ENCODE measurements at places on chromosomes 1 and 21.

GRCh38 chr21:15293240-15293639 is 228.4 kb upstream of the NRIP1 start:
- DNase-seq, result no peak

DNA sequence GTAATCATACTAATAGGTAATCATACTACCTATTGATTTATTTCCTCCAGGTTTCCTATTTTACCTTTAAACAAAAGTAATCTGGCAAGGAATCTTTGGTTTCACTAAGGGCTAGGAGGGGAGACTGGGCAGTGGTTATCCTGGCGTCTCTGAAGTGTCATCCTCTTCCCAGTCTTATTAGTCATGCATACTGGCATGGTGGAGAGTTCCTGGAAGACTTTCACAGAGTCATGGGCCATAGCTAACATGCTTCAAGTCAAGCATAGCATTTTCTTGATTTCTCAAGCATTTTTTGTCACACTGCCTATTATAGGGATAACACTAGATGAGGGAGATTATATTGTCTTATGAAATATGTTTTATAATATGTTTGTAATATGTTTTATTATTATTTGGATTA is 64.0 kb upstream of the ASB17 start:
- no peak for DNase-seq

DNA sequence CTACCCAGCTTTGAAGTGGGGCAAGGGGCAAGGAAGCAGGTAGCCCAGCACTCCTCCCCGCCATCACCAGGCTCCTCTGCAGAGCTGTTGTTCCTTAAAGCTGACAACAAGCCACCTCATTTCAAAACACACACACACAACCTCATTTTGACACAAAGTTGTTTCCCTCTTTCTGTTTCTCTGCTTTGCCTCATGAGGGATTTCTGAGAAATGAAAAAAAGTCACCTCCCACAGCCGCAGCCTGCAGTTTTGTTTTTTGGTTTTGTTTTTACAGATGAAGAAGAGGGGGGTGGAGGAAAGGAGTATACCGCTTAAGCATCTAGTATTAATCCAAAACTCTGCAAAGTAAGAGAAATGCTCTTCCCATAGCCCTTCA is 12.1 kb downstream of the MCL1 start:
- no peak for DNase-seq

DNA sequence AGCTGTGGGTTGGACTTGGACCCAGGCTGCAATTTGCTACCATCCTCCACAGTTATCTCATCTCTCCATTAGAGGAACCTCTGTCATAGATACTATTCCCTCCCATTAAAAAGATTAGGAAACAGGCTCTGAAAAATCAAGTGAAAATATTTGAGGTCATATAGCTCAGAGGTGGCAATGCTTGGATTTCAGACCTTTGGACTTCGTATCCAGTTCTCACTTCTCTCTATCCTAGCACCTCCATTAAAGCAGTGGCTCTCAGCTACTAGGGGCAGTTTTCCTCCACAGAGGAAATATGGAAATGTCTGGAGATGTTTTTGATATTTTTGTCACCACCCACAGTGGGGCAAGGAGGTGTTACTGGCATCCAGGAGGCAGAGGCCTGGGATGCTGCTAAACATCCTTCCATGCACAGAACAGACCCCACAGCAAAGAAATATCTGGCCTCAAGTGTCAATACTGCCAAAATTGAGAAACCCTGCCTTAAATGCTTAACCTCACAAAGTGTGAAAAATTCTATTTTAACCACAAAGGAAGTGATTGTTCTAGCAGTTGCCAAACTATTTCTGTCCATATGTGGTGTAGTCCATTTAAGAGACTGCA is 54.1 kb downstream of the C8A start:
- no peak for DNase-seq

- DNase-seq, result no peak
Measured at GRCh38 chr1:33211972-33212371, 30.1 kb upstream of the TRIM62 start.

- no peak for DNase-seq
Measured at GRCh38 chr1:15056515-15057285, 96.8 kb upstream of the TMEM51 start.

GRCh38 chr1:171160639-171161354 is 24.3 kb upstream of the FMO2 start:
- no peak for DNase-seq

GRCh38 chr1:201946224-201946908 is at the start of gene LMOD1:
Gene LMOD1, minus strand, starts transcription at chr1:201946548. Its CDS starts 208 bp downstream, at chr1:201946340.
- DNase-seq, result peak; percentile 27

DNA sequence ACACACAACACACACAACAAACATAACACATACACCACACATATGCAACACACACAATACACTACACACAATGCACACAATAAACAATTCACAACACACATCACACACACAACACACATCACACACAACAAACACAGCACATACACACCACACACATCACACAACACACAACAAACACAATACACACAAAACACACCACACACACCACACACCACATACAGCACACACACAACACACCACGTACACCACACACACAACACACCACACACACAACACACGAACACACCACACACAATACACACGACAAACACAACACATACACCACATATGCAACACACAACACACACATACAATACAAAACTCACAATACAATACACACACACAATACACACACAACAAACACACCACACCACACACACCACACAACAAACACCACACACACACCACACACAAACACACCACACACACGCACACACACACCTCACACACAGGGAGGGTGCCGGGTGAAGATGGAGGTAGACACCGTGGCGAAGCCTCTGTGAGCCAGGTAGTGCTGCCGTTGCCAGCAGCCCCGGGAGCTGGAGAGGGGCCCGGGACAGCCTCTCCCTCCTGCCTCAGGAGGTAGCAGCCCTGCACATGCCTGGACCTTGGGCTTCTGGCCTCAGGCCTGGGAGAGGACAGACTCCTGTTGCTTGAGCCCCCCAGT is 30.4 kb upstream of the C1orf174 start:
- DNase-seq, result no peak

- DNase-seq, result peak; percentile 76
Measured at GRCh38 chr1:12208764-12209494, 20.9 kb upstream of the VPS13D start.

DNA sequence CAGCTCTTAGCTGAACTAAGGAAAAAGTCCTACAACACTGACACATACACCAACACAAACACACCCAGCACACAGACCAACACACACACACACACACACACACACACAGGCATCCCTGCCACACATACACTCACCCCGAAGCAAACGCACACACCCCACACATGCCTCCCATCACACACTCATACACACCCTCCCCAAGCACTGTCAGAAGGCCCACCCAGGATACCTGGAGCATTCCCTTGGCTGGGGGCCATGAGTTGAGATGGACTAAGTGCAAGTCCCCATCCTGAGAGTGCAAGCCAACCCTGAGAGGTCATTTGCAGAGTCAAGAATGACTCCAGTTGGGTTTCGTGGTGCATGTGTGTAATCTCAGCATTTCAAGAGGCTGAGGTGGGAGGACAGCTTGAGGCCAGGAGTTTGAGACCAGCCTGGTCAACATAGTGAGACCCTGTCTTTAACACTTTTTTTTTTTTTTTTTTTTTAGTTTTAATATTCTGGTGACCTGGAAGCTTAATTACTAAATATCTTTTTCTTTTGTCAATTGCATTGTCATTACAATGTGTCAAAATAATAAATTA is 117.3 kb downstream of the RHOU start:
- no peak for DNase-seq

DNA sequence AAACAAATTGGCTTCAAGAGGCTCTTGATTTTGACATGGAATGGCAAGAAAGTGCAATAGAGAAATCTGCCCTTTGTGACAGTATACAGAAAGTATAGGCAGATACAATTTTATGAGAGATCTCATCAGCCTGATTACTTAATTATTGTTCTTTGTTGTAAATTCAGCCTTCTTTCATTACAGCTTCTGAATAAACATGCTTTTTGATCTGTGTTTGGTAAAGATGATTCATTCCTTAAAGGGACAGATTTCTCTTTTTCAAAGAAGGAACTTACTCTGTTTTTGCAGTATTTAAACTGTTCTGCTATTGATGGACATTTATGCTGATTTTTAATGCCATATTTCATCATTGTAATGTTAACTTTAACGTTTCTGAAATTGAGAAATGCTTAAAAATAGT is 13.7 kb upstream of the MPC2 start:
- DNase-seq, result no peak

GRCh38 chr1:154992721-154993571 is 440 bp upstream of the LENEP start:
- DNase-seq, result peak; percentile 19

DNA sequence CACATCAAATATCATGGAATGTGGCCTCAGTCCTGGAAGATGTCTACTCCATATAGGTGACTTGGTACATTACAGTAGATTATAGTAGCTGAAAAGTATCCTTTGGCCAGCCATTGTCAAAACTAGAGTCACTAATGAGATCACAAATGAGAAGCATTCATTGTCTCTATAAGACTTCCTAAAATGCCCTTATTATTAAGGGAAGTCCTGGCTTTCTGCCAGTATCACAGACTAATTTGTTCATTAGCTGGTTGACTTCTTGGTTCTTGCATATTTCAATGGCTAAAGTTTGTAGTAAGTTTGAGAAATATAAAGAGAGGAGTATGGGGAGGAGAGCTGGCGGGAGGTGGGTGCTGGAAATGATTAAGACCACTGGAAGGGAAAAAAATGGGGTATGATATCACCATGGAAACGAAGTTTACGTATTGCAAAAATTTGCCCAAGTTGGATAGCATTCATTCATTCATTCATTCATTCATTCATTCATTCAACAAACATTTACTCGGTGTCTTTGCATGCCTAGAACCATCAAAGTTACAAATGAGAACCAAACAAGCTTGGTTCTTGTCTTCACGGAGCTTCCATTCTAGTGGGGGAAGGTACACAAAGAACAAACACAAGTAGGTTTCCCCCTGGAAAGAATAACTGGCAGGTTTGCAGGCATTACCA is 11.7 kb upstream of the B3GALNT2 start:
- no peak for DNase-seq

DNA sequence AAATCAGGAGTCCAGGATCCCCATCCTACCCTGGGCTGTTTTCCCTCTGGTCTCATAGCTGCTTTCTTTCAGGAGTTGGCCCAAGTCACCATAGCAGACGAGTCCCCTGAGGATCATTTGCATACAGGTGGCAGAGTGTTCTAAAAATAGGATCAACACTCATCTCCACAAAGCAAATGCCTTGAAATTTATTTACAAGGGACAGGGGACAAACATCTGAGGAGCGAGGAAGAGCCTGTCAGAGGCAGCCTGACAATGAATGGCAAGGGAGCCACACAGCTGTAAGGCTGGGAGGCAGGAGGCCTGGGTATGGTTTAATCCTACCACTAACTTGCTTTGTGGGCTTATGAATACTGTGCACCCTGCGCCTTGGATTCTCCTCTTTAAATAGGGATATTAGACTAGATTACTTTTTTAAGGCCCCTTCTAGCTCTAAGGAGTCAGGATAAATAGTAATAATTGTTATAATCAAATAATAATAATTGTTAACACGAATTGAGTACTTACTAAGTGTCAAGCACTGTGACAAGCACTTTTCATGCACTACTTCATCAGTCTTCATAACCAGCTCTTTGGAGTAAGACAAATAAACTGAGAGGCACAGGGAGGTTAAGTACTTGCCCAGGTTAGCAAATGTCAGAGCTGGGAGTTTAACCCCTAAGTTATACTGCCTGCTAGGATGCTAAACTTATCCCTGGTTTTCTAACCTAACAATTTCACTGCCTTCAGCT is 34.5 kb downstream of the RAB3B start:
- peak; percentile 80 for DNase-seq

DNA sequence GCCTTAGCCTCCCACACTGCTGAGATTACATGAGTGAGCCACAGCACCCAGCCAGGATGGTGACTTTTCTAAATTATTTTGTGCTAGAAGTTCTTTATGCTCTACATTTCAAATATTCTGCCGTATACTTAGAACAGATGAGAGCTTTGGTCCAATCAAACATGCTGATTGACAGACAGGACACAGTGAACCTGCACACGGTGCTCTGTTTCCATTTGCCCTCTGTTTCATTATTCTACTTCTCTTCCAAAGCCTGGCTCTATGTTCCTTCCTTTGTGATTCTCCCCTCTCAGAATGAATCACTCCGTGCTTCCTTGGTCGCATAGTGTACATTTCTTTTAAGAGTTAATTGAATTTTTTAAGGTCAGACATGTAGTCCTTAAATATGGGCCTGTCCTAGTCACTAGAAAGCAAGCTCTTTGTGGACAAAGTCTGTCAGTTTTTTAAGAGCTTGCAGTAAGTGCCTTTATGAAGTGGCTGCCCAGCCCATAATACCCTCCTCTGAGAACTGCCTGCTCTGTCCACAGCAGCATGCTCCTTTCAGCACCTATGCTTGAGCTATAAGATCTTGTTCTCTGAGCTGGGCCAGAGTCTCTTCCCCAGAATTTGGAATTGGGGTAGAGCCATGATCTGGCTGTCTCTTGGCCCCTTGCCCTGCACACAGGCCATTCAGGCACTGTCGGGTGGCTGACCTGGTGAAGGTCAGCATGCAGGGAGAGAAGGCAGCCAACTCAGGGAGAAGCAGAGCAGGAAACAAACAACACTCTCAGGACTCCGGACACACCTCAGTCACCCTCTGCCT is 66.8 kb upstream of the SLC44A3 start:
- no peak for DNase-seq

- DNase-seq, result no peak
Measured at GRCh38 chr1:235416662-235417049, 49.4 kb downstream of the TBCE start.

DNA sequence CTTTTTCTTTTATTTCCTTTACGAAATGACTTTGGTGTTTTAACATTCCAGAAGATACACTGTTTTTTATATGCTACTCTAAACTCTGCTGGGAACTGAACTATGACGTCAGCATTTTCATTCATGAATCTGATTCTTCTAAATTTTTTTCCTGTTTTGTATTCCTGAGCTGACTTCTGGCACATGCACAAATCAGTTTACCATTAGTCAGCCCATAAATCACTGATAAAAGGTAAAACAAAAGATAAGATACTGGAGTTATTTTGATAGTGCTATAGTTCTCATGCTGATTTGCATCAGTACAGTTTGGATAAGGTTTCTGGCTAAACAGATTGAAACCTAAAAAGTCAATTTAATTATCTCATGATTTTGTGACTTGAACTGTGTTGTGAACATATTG is 10.4 kb downstream of the CAMTA1 start:
- DNase-seq, result no peak

DNA sequence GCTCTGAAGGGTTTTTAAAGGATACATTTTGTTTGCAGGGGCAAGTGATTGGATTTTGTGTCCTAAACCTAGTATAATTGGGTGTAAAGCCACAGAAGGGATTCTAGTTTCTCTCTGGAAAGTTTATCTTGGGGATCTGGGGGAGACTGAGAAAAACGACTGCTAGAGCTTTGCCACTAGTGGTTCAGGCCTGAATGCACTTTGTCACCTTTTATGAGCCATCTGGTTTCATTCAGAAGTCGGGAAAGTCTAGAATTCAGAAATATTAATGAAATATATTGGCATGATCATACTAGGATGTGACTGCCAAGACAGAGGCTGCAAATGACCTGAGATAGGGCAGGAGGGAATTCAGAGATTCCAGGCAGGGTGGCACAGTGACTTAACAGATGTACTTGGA is 111.5 kb upstream of the KCNK2 start:
- no peak for DNase-seq

- DNase-seq, result no peak
Measured at GRCh38 chr1:187516874-187517273, 688.1 kb downstream of the PLA2G4A start.

- DNase-seq, result no peak
Measured at GRCh38 chr1:147492207-147492606, 49.1 kb upstream of the BCL9 start.

GRCh38 chr1:19529664-19530063 is 44.3 kb upstream of the CAPZB start:
- no peak for DNase-seq

Data from NCI-H1092 treated with DMSO at 0.1 percent for 48 hours (cell line).